ENCODE measurements at places on chromosomes 7 and 10. TPM values are rescaled to one million over a fixed set of nuclear protein-coding genes. Genes with fewer than 3 reads are reported as not detected.

The CHCHD3 gene
- 150 TPM for total RNA-seq

DNA sequence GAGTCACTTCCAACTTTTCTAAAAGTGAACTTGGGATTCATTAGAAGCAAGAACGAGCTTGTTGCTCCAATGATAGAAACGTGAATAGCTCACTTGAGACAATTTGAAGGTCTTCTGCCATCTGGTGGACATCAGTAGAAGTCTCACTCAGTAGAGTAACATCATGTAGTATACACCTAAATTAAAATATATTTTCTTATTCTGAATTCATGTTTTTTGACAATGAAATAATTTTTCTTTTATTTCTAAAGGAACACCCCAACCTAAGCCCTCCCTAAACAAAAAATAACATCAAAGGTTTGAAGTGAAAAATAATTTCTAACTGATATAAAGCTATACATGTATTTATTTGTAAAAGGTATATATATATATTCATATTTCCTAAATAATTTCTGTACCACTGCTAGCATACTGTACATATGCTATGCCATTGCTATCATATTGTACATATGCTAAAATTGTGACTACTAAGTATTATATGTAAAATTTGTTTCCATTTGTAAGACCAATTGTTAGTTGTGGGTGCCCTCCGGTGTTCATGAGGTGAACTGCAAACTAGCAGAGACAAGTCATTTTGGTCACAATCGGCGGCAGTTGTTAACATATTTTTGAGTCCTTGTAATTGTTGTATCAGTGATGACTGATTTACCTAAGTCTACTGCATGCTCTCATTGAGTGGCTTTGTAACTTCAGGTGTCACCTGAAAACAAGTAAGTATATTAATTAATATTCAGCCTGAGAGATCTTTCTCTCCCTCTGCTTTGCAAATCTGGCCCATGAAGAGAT, 121.9 kb downstream of the PTPRZ1 start:
- H3K36me3 ChIP-seq = no peaks in the 10 kb centered on the region
- no peak overlapping the region for H3K27ac ChIP-seq
- H3K27me3 ChIP-seq = no peaks in the 10 kb centered on the region
- no peak overlapping the region for H3K4me3 ChIP-seq
- DNase-seq = peak; percentile 37

DNA sequence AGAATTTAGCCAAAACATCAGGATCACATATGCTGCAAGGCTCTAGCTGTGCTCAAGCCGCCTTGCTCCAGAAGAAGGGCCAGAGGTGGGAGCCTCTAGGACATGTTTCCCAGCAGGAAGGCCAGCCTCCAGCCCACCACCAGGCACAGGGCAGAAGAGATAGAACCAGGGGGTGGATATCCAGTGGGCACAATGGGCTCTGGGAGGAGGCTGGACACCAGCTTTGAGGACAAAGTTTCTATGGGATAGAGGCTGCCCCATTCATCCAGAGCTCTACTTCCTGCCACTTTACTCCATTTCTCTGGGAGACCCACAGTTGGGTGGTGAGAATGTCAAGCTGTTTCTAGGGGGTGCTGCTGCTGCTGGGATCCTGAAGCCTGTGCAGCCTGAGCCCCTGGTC, 77.1 kb downstream of the ARHGAP22 start:
- H3K4me1 ChIP-seq = peaks cover 16% of the 10 kb centered on the region
- no peak overlapping the region for H3K4me3 ChIP-seq
- no peak overlapping the region for H3K27ac ChIP-seq
- no peaks in the 10 kb centered on the region for H3K27me3 ChIP-seq

The MRLN gene
- total RNA-seq = 2.2 TPM

The EMX2 gene
- total RNA-seq = 0.38 TPM

DNA sequence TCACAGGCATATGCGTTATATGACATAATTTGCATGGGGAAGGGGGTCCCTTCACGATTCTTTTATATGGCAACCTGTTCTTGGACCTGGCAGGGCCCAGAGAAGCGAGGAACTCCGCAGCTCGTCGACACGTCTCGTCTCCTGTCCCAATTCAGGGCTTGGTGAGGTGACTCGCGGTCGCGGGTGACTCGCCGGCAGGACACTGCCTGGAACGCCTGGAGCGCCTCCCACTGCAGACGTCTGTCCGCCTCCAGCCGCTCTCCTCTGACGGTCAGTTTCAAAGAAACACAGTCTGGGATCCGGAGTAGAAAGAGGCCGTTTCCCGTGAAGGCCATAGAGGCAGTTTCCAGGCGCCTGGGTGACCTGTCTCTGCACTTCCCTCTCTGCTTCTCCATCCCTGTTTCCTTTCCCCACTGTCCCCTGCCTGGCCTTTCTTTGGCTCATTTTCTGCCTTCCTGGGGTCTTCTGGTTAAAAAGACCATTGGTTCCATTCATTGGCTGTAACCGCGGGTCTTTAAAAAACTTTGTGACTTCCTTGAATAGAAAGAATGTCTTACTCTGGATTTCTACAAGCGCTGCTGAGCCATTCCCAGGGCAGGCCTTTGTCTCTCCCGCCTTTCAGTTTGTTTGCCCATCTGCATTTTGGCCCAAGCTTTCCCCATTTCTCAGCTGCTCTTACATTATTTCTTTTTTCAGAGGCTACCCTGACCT, 1.2 kb downstream of the UPP1 start:
- peaks cover 29% of the 10 kb centered on the region for H3K4me1 ChIP-seq
- H3K27me3 ChIP-seq = no peaks in the 10 kb centered on the region
- DNase-seq = peak; percentile 65
- no peaks in the 10 kb centered on the region for H3K36me3 ChIP-seq
- peak overlapping the region; percentile 92 for H3K27ac ChIP-seq

The UTF1 gene
- not detected for total RNA-seq

The SBDS gene
- 191 TPM for total RNA-seq

DNA sequence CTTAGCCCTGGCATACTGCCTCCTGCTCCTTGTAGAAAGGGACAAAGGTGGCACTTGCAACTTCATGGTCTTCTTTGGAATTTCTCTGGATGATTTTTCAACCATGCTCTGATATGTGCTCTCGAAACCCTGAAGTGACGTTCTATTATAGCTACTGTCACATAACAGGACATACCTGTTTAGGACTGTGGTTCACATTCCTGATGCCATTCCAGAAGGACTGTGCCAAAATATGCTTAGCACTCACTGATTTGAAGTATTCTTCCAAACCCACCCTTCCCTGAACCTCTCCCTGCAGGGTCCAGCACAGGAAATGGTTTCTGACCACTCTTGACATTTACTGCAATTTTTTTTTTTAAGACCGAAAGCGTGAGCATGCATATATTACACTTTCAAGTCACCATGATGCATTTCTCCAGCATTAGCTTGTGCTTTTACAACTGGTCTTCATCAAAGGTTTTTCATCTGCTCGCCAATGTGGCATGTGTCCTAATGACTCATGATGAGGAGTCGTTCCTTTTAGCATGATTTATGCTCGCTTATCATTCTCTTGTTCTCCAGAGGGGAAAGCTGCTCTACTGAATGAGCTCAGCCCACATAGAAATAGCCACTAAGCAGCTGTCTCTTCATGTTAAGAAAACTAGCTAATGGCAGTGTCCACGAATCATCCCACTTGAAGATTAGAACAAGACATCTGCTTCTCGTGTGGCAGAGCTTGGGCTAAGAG, 135.2 kb downstream of the ADAM12 start:
- no peaks in the 10 kb centered on the region for H3K36me3 ChIP-seq
- H3K4me1 ChIP-seq = peaks cover 5% of the 10 kb centered on the region
- no peaks in the 10 kb centered on the region for H3K27me3 ChIP-seq
- no peak overlapping the region for H3K4me3 ChIP-seq

The EBLN1 gene
- not detected for total RNA-seq

- no peak overlapping the region for H3K27ac ChIP-seq
- H3K4me1 ChIP-seq = no peaks in the 10 kb centered on the region
- H3K27me3 ChIP-seq = no peaks in the 10 kb centered on the region
- DNase-seq = no peak
Measured at GRCh38 chr7:99420986-99421385, 12.2 kb downstream of the BUD31 start.

- H3K4me3 ChIP-seq = no peak overlapping the region
- DNase-seq = no peak
- H3K27ac ChIP-seq = no peak overlapping the region
- H3K36me3 ChIP-seq = no peaks in the 10 kb centered on the region
- H3K4me1 ChIP-seq = no peaks in the 10 kb centered on the region
Measured at GRCh38 chr10:89942217-89942616, 240.8 kb downstream of the KIF20B start.

DNA sequence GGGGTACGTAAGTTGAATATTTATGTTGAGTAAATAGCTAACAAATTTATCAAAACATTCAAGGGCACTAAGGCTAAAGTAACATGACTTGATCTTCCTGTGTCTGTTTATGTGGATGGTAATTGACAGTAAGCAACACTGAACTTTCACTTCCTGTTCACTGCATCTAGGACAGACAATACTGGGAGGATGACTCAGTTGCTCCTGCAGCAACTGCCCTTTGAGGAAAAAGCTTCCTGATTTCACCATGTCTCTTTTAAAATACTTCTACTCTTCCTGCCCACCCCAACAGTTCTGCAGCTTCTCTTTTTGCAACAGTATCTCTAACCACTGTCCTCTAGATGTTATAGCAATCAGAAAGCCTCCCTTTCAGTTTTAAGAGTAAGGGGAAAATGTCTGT, 76.6 kb upstream of the HGF start:
- DNase-seq = peak; percentile 17
- H3K27me3 ChIP-seq = no peaks in the 10 kb centered on the region
- no peaks in the 10 kb centered on the region for H3K36me3 ChIP-seq
- H3K4me1 ChIP-seq = no peaks in the 10 kb centered on the region

GRCh38 chr7:98360221-98361130, 40.4 kb downstream of the BAIAP2L1 start:
- H3K27ac ChIP-seq = no peak overlapping the region
- H3K27me3 ChIP-seq = no peaks in the 10 kb centered on the region
- no peak overlapping the region for H3K4me3 ChIP-seq

GRCh38 chr10:4189281-4189680, 404.3 kb upstream of the KLF6 start:
- H3K36me3 ChIP-seq = no peaks in the 10 kb centered on the region
- H3K27ac ChIP-seq = no peak overlapping the region
- DNase-seq = no peak
- no peaks in the 10 kb centered on the region for H3K27me3 ChIP-seq

The CALML3 gene
- total RNA-seq = not detected

- H3K27me3 ChIP-seq = no peaks in the 10 kb centered on the region
- no peak overlapping the region for H3K4me3 ChIP-seq
- no peak for DNase-seq
- no peaks in the 10 kb centered on the region for H3K4me1 ChIP-seq
Measured at GRCh38 chr7:75985518-75986146, 8.8 kb downstream of the TMEM120A start.

DNA sequence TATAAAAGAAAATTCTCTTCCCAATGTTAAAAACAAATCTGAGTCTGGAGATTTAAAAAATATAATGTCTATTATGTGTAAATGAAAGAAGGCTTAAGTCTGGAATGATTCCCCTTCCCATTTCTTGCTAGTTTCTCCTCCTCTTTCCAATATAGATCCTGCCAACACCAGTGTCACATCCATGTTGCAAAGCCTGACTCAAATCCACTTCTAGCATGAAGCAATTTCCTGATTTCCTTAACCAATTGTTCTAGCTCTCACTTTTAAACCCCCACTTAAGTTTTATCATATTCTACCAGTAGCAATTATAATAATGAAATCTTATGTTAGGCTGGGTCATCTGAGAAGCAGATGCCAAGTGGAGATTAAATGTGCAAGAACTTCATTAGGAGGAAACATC, 100.1 kb upstream of the SEC61G start:
- no peak for DNase-seq
- H3K27ac ChIP-seq = no peak overlapping the region
- no peaks in the 10 kb centered on the region for H3K4me1 ChIP-seq
- no peaks in the 10 kb centered on the region for H3K27me3 ChIP-seq

The ZNF273 gene
- 1.7 TPM for total RNA-seq

The NPFFR1 gene
- not detected for total RNA-seq

GRCh38 chr10:18325410-18325809, 185.2 kb downstream of the CACNB2 start:
- no peaks in the 10 kb centered on the region for H3K4me1 ChIP-seq
- no peak for DNase-seq
- no peak overlapping the region for H3K27ac ChIP-seq
- no peaks in the 10 kb centered on the region for H3K27me3 ChIP-seq

- H3K36me3 ChIP-seq = no peaks in the 10 kb centered on the region
- H3K4me1 ChIP-seq = no peaks in the 10 kb centered on the region
- H3K27ac ChIP-seq = no peak overlapping the region
- DNase-seq = no peak
Measured at GRCh38 chr7:155448632-155449007, 9.3 kb upstream of the EN2 start.

GRCh38 chr7:80088705-80089104, 45.9 kb upstream of the GNAI1 start:
- no peak overlapping the region for H3K27ac ChIP-seq
- H3K4me1 ChIP-seq = no peaks in the 10 kb centered on the region
- no peak for DNase-seq
- H3K27me3 ChIP-seq = no peaks in the 10 kb centered on the region
- no peak overlapping the region for H3K4me3 ChIP-seq
- H3K36me3 ChIP-seq = no peaks in the 10 kb centered on the region

The SIRT1 gene
- total RNA-seq = 15.2 TPM

The GDF2 gene
- total RNA-seq = not detected

GRCh38 chr7:147033641-147034040, 917.0 kb downstream of the CNTNAP2 start:
- no peaks in the 10 kb centered on the region for H3K4me1 ChIP-seq
- H3K27me3 ChIP-seq = no peaks in the 10 kb centered on the region
- no peak overlapping the region for H3K27ac ChIP-seq
- H3K36me3 ChIP-seq = no peaks in the 10 kb centered on the region

GRCh38 chr7:27906385-27907091, 166.6 kb downstream of the TAX1BP1 start:
- peaks cover 5% of the 10 kb centered on the region for H3K4me1 ChIP-seq
- DNase-seq = no peak
- no peak overlapping the region for H3K27ac ChIP-seq
- no peaks in the 10 kb centered on the region for H3K27me3 ChIP-seq
- H3K36me3 ChIP-seq = no peaks in the 10 kb centered on the region

GRCh38 chr7:938546-939185, 15.8 kb downstream of the ADAP1 start:
- H3K4me1 ChIP-seq = no peaks in the 10 kb centered on the region
- no peaks in the 10 kb centered on the region for H3K27me3 ChIP-seq
- DNase-seq = peak; percentile 42

DNA sequence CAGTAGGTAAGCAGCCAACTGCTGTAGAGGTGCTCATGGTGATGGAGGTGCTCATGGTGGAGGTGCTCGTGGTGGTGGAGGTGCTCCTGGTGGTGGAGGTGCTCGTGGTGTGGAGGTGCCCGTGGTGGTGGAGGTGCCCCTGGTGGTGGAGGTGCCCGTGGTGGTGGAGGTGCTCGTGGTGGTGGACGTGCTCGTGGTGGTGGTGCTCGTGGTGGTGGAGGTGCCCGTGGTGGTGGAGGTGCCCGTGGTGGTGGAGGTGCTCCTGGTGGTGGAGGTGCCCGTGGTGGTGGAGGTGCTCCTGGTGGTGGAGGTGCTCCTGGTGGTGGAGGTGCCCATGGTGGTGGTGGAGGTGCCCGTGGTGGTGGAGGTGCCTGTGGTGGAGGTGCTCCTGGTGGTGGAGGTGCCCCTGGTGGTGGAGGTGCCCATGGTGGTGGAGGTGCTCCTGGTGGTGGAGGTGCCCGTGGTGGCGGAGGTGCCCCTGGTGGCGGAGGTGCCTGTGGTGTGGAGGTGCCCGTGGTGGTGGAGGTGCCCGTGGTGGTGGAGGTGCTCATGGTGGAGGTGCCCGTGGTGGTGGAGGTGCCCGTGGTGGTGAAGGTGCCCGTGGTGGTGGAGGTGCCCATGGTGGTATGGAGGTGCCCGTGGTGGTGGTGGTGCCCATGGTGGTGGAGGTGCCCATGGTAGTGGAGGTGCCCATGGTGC, 517.3 kb downstream of the PTPRN2 start:
- H3K36me3 ChIP-seq = no peaks in the 10 kb centered on the region
- no peak for DNase-seq
- no peaks in the 10 kb centered on the region for H3K27me3 ChIP-seq
- H3K4me1 ChIP-seq = no peaks in the 10 kb centered on the region
